CD4-positive, alpha-beta T cell treated with Interleukin-4 for 1 hour (primary cell): ENCODE measurements at places on chromosomes 2 and 18.

- DNase-seq, result no peak
Measured at GRCh38 chr18:47407736-47408135, 156.3 kb upstream of the SKOR2 start.

DNA sequence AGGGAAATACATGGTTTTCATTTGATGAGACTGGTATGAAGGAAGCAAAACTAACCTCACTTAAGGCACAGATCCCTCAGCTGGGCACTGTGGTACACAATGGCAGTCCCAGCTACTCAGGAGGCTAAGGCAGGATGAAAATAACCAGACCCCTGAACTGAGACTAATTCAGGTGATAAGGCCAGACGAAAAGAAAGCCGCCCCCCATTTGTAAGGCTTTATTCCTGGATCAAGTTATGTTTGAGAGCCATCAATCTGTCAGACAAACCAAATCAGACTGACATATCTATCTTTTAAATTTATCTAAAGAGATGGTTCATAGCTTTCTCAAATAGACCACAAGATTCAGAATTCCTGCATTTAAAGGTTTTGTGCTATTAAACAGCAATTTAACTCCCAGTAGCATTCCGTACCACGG lies 4.1 kb downstream of the SRSF7 start:
- DNase-seq, result no peak

GRCh38 chr2:25955036-25955435 lies 27.3 kb downstream of the KIF3C start:
- no peak for DNase-seq

DNA sequence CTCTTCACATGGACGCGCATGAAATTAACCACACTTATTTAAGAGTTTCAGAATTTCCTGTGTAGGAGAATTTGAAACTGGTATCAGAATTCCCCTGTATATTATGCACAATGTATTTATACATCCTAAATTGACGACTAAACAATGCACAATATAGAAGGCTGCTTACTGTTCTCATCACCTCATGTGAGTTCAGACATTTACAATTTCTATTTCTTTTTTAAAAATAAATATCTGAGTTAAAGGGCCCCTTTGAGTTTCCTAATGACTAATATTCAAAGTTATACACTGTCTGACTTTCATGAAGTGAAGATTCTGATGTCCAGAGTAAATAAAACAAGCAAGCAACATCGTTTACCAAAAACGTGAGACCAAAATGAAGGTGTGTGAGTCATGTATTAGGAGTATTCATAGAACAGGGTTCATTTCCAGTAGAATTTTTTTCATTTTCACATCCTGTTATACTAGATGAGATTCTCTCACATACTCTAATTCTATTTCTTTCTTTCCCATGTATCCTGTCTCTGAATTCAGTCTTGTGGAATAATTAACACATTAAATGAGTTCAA lies 406.2 kb downstream of the NUP35 start:
- DNase-seq, result no peak

DNA sequence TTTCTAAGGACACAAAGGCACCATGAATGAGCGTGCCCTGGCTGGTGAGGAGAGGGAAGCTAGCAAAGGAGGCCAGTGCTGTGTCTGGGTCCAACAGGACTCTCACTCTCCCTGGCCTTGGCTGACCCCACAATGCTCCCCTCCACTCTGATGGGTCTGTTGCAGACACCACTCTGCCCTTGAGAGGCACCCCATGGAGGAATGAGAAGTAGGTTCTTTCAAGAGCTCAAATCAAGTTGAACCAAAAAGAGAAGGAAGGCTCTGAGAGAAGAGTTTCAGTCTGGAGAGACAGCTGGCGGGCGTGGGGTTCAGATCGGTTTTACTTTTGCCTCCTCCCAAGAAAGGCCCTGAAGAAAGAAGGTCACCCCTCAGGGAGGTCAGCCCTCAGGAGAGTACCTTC lies 18.4 kb downstream of the TMEM247 start:
- DNase-seq, result no peak
